ENCODE measurements at places on chromosomes 12 and 14.

DNA sequence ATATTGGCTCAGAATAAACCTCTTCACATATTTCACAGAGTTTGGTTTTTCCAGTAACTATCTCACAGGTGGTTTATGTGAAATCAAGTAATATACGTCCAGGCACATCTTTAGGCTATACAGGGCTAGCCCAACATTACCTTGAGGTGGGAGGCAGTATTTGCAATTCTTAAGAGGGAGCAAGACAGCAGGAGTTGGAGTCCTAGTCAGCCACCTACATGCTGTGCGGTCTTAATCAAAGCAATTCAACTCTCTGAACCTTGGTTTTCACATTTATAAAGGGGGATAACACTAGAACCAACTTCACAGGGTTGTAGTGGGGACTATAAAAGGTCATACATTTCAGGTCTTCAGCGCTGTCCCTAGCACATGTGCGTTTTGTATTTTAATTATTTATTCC is 73.5 kb upstream of the FICD start:
- DNase-seq = no peak

DNA sequence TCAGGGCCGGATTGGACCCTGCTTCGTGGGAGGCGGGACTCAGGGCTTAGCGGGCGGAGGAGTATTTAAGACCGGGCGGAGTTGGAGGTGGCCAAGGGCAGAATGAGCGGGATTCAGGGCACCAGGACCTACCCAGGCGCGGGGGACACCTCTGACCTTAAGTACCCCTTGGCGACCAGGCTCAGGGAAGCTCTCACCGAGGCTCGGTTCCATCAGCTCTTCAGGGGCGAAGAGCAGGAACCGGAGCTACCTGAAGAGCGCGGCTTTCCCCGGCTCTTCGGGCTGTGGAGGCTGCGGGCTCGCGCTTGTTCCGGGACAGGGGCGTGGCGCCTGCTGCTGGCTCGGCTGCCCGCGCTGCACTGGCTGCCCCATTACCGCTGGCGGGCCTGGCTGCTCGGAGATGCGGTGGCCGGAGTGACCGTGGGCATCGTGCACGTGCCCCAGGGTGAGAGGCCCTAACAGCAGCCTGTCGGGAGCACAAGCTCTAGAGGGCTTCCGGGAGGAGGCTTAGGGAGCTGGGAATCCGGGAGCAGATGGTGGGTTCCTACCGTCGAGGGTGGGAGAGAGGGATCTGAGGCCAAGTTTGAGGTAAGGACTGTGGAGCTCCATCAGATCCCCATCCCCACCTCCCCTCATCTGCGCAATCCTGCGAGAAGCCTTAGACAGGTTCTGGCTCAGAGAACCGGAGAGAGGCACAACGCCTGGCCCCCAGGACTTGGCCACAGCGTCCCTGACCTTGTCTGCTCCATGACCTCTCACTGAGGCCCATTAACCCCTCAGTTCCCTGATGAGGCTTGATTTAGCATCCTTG is 8.4 kb downstream of the ARHGEF25 start:
- DNase-seq = no peak

- no peak for DNase-seq
Observed at GRCh38 chr14:30928462-30928861, 54.1 kb downstream of the COCH start.

- no peak for DNase-seq
Observed at GRCh38 chr12:24714237-24714636, 234.7 kb downstream of the BCAT1 start.

DNA sequence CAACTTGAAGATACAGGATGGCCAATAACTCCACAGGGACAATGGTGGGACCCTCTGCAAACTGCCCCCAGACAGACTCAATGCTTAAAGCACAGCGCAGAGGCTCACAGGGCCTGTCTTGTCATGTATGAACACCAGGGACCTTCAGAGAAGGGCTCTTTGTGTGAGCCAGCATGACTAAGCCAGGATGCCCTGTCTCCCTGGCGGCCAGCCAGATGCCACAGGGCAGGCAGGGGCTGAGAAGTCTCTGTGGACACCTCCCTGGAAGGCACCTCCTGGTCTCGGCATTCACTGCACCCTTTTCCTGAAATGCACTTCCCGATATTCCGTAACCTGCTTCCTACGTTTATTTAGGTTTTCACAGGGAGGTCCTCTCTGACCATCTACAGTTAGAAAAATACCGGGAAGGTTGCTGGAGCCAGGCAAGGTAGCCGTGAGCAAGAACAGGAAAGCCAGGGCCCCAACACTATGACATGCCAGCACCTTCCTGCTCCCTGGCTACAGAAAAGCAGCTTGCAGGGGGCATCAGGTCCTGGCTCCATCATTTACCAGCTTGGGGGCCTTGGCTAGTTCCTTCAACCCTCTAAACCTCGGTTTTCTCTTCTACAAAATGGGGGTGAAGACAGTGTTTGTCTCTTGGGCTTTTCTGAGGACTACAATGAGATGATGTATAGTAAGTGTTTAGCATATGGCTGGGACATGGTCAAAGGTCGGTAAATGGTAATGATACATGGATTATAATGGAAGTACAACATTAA is 65.0 kb downstream of the PITPNM2 start:
- DNase-seq = no peak

- DNase-seq = no peak
Observed at GRCh38 chr12:76896274-76896673, 17.5 kb upstream of the CSRP2 start.

Data from stimulated activated CD4-positive, alpha-beta T cell treated with anti-CD3 and anti-CD28 coated beads, Interleukin-2, amount 100 ng/mL, for 48 hours (primary cell).